ENCODE measurements at places on chromosomes 3 and 15. TPM values are rescaled to one million over a fixed set of nuclear protein-coding genes. Genes with fewer than 3 reads are reported as not detected.
A peak's percentile ranks its signal among the peaks of the same experiment; 100 is the strongest.

DNA sequence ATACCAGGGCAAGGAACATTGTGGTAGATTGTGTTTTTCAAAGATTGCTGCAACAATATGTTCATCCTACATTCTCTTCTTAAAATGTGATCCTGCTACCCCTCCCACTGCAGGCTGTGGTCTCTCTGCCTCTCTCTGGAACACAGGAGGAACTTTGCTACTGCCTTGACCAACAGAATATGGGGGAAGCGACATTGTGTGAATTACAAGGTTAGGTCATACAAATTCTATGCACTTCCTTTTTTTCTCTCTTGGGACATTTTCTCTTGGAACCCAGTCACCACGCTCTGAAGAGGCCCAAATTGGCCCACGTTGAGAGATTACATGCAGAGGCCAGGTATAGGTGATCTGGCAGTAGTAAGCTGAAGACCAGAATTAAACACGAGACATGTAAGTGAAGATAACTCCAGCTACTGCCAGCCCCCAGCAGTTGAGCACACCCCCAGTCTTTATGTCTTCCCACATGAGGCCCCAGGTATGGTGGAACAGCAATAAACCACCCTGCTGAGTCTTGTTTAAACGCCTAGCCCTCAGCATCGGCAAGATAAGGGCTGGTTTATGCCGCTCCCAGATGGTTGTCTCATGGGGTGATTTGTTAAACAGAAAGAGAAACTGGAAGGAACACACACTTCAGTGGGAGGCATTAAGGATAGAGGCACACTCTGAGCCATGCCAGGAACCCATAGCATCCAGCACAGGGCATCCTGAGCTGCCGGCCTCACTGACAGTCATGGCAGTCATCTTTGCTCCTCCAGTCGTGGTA lies 59.9 kb downstream of the FAM43A start:
- DNase-seq: no peak

DNA sequence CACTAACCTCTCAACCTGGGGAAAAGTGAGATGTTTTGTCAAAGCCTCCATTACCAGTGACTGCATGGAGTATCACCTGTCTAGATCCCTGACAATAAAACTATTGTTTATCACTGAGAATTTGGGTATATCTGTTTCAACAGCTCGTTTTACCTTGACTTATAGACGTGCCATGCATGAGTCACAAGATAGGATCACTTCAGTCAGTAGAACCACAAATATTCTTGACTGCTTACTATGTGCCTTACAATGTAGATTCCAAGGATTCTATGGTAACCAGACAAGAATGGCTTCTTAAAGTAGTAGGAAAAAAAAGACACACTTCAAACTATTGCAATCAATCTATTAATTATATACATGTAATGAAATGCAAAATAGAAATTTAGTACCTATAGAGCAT lies 55.7 kb upstream of the GRM7 start:
- no peak for DNase-seq

DNA sequence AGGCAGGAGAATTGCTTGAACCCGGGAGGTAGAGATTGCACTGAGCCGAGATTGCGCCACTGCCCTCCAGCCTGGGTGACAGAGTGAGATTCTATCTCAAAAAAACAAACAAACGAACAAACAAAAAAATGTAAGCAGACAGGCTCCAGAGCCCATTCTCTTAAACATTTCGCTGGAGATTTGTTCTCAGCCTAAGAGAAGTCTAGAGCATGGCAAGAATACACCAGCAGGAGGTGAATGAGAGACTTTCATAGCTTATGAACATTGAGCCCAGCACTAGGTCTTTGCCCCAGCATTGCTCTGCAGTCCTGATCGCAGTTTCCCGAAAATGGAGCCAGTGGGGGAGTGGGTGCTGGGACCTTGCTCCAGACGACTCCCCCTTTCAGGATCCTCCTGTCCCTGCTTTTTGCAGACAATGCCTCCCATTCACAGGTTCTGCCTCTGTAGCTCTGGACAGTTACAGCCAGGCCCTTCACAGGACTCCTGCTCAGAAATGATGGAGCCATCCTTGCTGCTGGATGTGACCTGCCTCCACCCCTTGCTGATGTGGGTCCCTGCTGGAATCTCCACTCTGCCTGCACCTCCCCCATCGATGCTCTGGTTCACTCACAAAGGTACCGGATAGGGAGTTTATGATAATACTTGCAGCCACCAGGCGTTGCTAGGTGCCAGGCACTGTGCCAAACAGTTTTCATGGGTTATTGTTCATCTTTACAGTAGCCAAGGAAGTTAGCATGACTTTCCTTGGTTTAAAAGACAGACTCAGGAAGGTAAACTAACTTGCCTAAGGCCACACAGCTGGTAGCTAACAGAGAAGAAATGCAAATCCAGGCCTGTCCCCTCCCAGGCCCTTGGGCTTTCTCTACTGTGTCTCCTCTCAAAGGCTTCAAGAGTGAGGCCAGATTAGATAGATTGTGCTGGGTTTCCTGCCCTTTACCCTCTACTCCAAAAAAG lies 329.7 kb upstream of the TLE3 start:
- no peak for DNase-seq

GRCh38 chr3:89360156-89360555 lies 252.7 kb downstream of the EPHA3 start:
- DNase-seq: no peak

DNA sequence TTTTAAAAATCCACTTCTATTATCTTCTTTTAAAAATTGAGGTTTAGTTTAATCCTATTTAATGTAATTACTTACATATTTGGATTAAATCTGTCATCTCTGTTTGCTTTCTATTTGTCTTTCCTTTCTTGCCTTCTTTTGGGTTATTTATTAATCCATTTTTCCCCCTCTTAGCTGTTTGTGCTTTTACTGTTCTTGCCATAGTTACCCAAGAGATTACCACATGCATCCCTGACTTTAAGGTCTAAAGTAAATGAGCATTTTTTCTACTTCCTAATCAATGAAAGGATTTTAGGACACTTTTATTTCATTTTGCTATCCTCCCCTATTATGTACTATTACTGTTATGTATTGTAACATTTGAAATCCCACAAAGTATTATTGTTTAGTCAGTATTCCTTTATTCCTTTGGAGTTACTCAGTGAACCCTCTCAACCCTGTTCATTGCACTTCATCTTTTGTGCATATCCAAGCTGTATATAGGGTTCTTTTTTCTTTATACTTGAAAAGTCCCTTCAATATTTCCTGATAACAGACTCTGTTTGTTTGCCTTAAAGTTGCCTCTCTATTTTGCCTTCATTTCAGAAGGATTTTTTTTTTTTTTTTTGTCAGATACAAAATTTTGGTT lies 62.7 kb downstream of the MEF2A start:
- DNase-seq: no peak

GRCh38 chr3:58559586-58559985 lies 17.6 kb downstream of the FAM107A start:
- DNase-seq: peak; percentile 35

DNA sequence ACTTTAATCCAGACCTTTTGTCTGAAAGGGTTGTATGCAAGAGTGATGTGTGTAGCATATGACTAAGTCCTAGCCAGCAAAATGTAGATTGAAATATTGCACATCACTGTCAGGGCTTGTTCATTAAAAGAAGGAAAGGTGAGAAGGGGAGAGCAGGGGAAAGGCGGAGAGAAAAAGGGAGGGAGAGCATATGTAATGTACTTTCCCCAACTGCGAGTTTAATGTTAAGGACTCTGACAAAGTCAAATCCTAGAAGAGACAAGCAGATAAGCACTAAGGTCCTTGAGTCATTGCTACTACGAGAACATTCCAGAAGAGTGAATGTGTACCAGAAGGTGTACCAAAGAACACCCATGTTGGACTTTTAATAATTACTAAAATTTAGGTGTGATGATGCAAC lies 1336.7 kb downstream of the NSUN3 start:
- DNase-seq: no peak

ARHGEF3 gene
- total RNA-seq: 24.2 TPM
